Activated CD4-positive, alpha-beta T cell treated with anti-CD3 and anti-CD28 coated beads for 36 hours (primary cell): ENCODE measurements at places on chromosomes 12 and 14. TPM values are rescaled to one million over a fixed set of nuclear protein-coding genes. Genes with fewer than 3 reads are reported as not detected.

The EEA1 gene
- 33.2 TPM for total RNA-seq

The SLC10A1 gene
- not detected for total RNA-seq

The ANKRD33 gene
- not detected for total RNA-seq

DNA sequence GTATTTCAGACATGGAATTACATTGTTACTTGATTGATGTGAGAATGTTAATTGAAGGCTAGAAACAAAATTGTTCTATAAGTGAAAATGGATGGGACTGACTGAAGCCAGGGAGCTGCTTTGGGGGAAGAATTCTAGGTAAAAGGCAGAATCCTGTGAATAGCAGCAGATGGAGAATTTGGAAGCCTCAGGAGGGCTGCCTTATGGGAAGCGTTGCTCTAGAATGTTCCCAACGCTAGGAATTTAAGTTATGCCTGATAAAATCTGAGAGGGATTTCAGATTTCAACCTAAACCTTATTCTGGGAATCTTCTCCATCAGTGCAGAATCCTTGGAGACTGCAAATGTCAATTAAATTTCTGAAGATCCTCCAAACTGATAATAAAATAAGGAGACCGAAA lies 858.2 kb upstream of the FLRT2 start:
- no peaks in the 10 kb centered on the region for H3K4me1 ChIP-seq
- no peak for DNase-seq
- H3K4me3 ChIP-seq = no peak overlapping the region
- H3K27me3 ChIP-seq = no peaks in the 10 kb centered on the region

DNA sequence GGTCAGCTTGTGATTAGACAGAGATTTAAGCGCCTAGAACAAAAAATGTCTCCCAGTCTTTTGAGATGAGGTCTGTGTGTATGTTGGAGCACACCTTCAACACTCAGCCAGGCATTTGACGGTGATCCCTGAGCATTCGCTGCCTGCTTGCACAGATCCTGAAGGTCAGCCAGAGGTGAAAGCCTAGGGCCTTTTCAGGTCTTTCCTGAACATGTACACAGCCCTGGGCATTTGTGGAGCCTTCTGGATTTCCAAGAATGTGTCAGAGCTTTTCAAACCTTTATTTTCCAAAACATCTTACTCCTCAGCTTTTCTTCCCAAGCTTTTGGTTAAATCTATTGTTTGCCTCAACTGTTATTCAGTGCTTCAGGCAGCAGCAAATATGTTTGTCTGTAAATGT lies 59.1 kb upstream of the AMN start:
- no peak overlapping the region for H3K27ac ChIP-seq
- peaks cover 65% of the 10 kb centered on the region for H3K36me3 ChIP-seq
- DNase-seq = no peak
- peaks cover 5% of the 10 kb centered on the region for H3K4me1 ChIP-seq
- no peaks in the 10 kb centered on the region for H3K27me3 ChIP-seq
